Mammary epithelial cell (primary cell): ENCODE measurements at places on chromosomes 16 and 17. TPM values are rescaled to one million over a fixed set of nuclear protein-coding genes. Genes with fewer than 3 reads are reported as not detected.

The MGAT5B gene
- 0.53 and 0.89 TPM in 2 replicates for total RNA-seq

The PDILT gene
- total RNA-seq = not detected in 2 replicates

The P2RX5 gene
- 4.5 TPM for total RNA-seq

The ABR gene
- 64.7 TPM for total RNA-seq

The GRB2 gene
- 63.4 and 78.6 TPM in 2 replicates for total RNA-seq

The FUS gene
- 19.5 TPM for total RNA-seq

The MAF gene
- total RNA-seq = 27.0 TPM

The CTRB1 gene
- not detected for total RNA-seq

The ZNF276 gene
- total RNA-seq = 18.6 and 20.4 TPM in 2 replicates
